Left renal cortex interstitium (tissue), 4 donors: ENCODE measurements at places on chromosomes 7 and 10. TPM values are rescaled to one million over a fixed set of nuclear protein-coding genes. Genes with fewer than 3 reads are reported as not detected.

DNA sequence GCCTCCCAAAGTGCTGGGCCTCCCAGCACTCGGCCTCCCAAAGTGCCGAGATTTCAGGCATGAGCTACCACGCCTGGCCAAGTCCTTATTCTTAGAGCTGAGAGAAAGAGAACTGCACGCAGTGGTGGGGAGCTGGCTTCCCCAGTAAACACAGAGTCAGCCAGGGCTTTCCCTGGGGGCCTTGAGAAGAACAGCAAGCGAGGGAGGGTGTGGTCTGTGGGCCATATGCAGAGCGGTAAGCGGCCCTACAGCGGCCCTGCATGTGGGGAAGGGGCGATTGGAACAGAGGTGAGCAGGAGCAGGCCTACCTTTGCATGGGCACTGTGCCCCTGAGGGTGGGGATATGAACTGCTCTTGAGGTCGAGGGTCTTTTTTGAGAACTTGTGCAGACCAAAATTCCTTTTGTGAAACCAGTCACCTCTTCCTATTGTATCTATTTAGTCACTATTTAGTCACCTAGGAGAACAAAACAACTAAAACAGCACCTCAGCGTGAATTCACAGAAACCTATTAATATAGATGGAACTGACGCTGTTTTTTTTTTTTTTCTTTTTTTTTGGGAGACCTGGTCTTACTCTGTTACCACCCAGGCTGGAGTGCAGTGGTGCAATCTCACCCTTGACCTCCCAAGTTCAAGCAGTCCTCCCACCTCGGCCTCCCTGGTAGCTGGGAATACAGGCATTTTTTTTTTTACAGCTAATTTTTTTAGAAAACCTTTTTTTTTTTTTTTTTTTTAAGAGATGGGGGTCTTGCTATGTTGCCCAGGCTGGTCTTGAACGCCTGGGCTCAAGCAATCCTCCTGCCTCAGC, 36.9 kb upstream of the SH2D4B start:
- DNase-seq, result no peak

DNA sequence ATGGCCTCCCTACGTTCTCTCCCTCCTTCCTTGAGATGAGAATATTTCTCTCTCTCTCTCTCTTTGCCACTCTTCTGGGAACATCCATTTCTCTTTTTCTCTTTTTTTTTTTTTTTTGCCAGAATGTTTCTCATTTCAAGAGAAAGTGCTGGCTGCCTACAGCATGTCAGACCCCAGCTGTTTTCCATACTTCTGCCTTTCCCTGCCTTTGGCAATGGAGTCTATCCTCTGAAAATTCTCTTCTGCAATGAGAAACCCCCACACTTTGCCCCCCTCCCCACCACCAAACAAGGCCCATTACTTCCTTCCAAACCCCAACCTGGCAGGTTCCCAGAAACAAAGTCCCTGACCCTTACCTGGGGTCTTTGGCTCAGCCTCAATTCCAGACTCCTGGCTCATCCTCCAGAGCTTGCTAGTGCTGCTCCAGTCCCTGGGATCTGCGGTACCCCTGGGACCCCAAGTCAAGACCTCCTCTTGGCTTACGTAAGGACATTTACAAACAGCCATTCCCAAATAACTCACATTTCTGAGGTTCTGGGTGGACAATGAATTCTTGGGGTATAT, 17.4 kb upstream of the CCL26 start:
- no peak for DNase-seq

GRCh38 chr10:54985732-54986131, 184.7 kb upstream of the PCDH15 start:
- DNase-seq, result no peak

DNA sequence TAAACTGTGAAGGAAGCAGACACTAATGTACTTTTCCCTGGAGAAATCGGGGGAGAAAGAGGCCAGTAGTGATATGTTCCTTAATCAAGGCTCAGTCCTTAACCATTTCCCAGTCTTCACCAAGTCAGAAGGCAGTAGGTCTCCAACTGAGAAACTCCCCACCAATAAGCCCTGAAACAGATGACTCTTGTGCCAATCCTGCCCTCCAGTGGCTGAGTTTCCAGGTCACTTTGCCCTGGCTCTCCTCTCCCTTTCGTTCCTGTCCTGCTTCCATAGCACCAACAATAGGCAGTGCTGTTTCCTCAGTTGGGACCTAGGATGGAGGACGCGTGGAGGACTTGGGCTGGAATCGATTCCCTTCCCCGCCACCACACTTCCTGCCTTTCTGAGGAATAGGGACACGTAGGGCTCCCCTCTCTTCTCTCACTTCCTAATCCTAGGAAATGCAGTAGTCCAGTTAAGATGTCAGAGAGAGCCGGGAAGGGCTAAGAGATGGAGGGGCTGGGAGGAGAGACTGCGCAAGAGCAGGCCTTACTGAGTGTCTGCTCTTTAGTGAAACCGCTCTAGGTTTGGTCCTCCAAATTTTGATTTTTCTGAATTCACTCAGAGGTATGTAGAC, 23.4 kb downstream of the ATOH7 start:
- peak; percentile 41 for DNase-seq

- no peak for DNase-seq
Observed at GRCh38 chr7:16556359-16556758, 29.7 kb downstream of the LRRC72 start.

- DNase-seq, result no peak
Observed at GRCh38 chr10:86224354-86225102, 142.1 kb downstream of the GRID1 start.

- no peak for DNase-seq
Observed at GRCh38 chr7:608954-609353, 89.3 kb upstream of the PDGFA start.

- DNase-seq, result no peak
Observed at GRCh38 chr10:126392068-126392467, 3.8 kb upstream of the ADAM12 start.

DNA sequence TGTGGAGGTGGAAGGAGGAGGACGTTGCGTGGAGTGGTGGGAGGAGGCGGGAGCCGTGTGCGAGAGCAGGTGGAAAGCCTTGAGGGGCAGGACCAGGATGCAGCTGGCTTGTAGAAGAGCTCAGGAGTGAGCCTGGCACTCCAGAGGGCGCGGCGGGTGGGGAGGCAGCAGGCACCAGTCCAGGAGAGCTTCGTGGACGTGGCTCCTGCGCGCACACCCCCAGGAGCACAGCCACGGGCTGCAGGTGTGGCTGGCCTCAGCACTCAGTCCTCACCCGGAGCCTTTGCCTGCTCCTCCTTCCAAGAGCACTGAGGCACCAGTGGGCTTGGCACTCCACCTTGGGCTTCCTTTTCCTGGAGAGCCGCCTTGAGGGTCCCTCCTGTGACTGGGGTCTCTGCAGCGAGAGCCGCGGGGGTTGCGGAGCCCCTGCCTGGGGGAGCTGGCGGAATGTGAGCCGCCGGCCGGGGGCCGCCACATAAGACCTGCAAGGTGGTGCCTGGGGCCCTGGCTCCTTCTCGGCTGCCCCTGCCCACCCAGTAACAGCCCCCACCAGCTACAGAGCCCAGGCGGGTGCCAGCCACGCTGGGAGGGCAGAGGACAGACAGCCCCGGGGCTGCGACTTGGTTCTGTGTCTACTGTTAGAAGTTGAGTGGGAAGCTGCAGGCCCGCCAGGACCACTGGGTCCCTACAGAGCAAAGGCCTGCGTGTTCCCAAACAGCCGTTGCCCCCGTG, 11.1 kb downstream of the MAFK start:
- no peak for DNase-seq

DNA sequence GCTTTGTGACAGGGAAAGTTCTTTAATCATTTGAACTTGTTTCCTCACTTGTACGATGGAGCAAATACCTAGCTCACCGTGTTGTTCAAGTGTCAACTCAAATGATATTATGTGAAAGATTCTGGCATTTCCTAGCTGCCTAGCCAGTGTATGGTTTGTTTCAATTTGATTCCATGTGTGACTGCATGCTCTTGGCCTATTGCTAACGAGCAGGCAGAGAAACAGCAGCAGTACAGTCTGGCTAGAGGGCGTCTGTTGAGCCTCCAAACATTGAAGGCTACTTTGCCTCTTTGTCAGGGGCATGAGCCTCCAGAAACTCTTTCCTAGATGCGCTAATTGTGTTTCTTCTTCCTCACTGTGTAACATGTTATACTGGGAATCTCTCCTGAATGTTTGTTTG, 417.4 kb downstream of the EXOC4 start:
- no peak for DNase-seq

GRCh38 chr7:47421456-47421855, 160.5 kb downstream of the TNS3 start:
- no peak for DNase-seq

DNA sequence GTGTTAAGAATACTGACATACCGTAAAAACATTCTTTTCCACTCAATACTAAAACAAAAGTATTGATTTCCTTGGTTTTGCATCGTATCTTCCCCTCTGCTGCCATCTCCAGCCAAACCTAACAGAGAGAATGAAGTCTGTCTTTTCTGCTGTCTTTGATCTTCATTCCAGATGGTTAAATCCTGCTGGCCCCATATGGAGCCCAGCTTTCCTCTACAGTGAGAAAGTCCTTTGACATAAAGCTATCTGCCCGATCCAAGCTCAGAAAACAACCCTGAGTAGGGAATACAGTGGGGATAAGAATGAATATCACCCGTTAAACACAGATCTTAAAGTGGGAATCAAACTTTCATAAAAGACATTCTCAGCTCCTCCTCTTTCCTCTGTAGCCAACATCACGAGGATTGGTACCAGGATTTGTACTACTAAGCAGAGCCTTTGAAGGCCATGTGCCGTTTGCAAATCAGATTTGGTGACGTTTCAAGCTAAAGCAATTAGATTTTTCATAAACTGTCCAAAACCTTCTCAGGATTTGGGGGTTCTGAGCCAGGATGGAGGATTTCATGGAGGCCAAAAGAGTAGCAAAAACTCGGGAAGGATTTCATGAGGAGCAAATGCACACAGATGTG, 30.8 kb upstream of the GPAM start:
- DNase-seq, result no peak

GRCh38 chr7:103919272-103919868, 70.1 kb downstream of the RELN start:
- DNase-seq, result no peak

GRCh38 chr10:61845950-61846268, 55.6 kb upstream of the ARID5B start:
- DNase-seq, result no peak

DNA sequence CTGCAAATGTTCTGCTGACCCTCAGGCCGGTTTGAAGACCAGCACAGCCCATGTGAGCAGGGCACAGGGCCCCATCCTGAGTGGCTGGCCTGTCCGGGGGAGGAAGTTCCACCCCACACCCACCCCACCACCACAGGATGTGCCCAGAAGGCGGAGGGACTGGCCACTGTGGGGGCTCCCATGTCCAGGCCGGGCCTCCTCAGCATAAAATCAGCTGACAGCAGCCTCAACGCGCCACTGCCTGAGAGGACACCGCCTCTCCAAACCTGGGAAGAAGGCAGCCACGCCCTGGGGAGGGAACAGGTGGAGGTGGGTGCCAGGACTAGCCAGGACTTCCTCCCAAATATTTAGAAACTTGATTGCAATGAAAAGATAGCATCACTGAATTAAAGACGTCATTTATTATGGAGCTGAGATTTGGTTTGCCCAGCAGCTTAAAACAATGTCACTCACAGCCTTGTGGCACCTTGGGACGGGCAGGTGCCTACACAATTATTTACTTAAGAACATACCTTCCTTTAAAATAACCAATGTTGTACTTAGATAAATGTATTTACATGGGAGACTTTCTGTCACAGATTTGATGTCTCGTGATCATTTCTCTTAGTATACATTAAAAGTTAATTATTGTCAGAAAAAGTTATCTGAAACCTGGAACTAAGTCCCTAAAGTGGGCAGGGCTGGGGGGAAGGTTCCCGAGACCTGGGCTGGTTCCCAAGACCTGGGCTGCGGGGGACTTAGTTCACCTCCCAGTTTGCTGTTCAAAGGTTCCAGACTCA, 27.3 kb upstream of the FAM20C start:
- no peak for DNase-seq

DNA sequence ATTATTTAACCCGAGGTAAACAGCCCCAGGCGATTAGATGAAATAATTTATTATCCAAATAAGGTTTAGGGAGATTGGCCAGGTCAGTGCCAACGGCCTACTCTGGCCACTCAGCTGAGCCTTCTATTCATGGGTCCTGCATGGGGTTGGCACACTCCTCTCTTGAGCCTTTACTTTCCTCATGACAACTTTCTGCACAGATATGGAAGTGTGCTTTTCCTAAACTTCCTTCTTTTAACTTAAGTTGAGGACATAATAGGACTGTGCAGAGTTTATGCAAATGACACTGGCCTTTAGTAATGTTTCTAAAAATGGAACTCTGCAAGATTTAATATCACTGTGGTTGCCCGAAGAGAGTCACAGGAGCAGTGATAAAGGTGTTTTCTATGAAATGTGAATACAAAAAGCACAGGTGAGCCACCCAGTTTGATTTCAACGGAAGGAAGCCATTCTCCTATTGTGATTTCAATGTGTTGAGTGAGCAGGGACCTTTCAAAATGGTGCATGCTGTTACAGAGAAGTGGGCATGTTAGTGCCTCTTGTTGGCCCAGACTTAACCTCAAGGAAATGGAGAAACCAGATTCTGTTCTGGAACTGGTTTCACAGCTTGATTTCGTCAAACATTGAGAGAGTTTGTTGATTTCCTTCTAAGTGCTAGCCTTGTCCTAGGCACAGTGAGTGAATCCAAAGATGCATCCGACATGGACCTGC, 55.7 kb downstream of the LYZL2 start:
- DNase-seq, result no peak

- no peak for DNase-seq
Observed at GRCh38 chr10:93873420-93874115, 20.2 kb upstream of the SLC35G1 start.

GRCh38 chr7:31890766-31891165, 179.4 kb downstream of the PDE1C start:
- DNase-seq, result no peak

- no peak for DNase-seq
Observed at GRCh38 chr7:41045556-41046123, 657.2 kb downstream of the INHBA start.

DNA sequence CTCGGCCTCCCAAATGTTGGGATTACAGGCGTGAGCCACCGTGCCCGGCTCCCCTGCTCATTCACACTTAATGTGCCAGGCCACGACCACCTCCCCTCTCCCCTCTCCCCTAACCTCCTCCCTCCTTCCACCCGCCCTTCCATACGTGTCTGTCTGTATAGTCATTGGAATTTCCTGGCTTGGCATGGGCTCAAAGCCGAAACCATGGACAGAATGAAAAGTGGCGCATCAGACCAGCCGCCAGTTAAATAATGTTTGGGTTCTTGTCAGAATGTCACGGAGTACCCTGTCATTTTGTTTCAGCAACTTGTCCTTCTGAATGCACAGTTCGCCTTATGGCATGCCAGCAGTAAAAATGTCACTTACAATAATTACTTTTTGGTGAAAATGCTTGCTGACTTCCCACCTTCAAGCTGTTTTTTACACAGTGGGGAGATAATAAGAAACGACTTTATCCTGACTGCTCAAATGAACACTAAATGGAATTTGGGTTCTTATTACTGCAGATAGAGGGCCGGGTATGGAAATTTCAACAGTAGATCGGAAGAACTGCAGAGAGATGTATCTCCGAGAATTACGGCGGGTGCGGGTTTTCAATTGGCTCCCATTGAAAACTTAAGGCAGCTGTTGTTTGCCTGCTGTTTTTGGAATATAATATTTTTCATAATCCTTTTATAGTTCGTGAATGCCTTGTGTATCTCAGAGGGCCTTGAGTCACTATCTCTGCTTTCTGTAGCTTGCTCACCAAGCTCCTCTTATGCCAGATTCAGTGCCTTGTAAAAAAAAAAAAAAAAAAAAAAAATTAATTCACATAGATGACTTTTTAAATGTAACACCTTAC, 65.5 kb upstream of the SH2B2 start:
- DNase-seq, result no peak

The CFAP46 gene
- 6.2 TPM for polyA plus RNA-seq

The INHBA gene
- 5.7 TPM for polyA plus RNA-seq

The GDF10 gene
- polyA plus RNA-seq, result 1.2 TPM

The SUPV3L1 gene
- polyA plus RNA-seq, result 46.5 TPM

The SPDYE2B gene
- 0.90 TPM for polyA plus RNA-seq
